Head of caudate nucleus (tissue), 42 donors: ENCODE measurements at places on chromosomes 4 and X.

DNA sequence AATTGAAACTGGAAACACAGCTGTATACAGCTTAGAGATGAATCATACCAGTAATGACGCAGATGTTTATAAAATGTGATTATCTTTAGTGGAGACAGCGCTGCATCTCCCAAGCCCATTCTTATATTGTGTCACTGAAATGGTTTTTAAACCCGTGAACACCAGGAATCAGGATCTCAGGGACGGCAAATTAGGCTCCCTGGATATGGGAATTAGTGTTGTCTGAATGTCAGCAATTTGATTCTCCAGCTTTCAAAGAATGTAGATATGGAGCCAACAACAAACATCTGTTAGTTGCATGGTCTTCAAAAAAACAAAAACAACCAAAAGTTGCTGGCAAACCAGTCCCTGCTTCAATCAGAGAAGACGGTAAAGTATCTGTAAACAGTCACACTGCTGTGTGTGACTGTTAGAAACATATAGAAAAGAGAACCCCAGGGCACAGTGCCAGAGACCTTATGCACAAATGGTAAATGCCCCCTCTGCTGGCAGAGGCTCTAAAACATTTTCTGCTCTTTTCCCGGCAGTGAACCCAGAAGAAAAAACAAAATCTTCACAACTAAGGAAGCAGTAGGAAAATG is 351.9 kb upstream of the FTHL17 start:
- peak; percentile 22 for DNase-seq

DNA sequence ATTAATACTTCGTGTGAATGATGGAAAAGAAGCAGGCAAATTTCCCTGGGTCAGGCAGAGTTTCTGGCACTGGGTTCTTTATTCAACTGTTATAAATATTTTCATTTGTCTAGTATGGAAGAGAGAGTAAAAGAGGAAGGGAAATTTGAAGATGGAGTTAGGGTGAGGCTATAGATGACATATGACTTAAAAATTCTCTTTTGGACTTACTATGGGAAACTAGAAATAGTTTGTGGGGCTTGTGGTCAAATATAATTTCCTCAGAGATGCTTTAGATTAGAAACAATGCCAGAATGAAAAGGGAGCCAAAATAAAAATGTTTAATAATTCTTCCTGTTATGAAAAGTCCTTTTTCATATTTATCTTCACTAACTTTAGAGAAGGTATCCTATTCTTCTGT is 103.2 kb downstream of the GC start:
- no peak for DNase-seq

GRCh38 chr4:5041699-5042098 is 9.6 kb upstream of the STK32B start:
- no peak for DNase-seq

DNA sequence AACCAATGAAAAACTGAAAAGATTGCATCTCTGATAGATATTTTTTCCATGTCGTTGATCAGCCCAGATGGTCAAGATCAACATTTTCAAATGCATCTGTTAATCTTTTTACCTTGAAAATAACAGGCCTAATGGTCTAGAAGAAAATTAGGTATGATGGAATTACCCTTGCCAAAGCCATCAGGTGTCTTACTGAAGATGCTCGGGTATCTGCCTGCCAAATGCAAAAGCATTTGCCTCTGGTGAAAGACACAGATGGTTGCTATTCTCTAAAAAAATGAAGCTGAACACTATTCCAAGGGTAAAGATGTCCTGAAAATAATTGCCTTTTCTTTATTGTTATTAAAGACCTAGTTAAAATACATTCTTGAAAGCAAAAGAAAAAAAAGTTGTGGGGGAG is 126.0 kb downstream of the FNIP2 start:
- DNase-seq: no peak

- no peak for DNase-seq
These were observed 8.7 kb downstream of the RXFP1 start for GRCh38 chr4:158530381-158530780.

DNA sequence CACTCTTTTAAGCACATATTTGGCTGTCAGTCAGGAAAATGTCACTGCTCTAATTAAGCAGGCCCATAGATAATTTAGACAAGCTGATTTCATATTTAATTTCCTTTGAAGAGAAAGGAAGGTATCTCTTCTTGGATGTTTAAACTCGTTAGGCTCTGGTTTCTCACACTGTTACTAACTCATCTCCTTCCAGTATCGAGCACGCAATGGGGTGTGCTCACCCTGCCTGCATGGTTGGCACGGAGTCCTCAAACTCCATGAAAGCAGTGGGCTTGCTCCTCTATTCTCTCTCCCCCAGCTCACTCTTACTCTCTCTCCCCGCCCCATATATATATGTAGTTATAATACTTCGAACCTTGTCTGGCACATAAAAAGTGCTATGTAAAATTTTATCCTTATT is 76.9 kb downstream of the EGF start:
- no peak for DNase-seq

DNA sequence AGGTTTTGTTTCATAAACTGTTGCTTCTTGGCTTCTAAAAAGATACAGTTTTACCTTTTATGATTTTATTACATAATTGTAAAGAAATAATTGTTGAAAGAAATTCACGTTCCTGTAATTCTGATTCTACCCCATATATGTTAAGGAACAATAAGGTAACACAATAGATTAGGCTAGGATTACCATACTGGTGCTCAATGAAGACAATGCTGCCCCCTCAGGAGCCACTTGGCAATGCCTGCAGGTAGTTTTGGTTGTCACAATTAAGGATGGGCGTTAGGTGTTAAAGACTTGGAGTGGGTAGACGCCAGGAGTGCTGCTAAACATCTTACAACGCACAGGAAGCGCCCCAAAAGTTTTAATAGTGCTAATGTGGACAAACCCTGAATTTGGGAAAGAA is 133.2 kb downstream of the NLGN4X start:
- DNase-seq: no peak

DNA sequence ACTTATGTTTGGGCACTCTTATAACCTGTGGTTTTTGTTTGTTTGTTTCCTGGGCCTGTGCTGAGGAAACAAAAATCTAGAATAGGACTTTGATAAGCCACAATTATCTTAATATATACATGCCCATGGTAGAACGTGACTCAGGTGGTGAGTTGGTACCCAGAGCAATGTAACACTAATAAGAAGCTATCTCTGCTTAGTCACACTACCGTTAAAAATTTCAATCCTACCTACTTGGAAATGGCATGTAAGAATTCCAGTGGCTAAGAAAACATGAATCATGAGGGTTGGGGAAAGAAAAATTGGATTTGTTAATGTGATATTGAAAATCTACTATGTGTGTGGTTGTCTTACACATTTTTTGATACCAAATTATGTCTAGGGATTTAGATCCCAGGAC is 30.5 kb upstream of the ADGRG2 start:
- DNase-seq: no peak

- DNase-seq: no peak
These were observed 228.2 kb downstream of the PCDH10 start for GRCh38 chr4:133377286-133377685.

DNA sequence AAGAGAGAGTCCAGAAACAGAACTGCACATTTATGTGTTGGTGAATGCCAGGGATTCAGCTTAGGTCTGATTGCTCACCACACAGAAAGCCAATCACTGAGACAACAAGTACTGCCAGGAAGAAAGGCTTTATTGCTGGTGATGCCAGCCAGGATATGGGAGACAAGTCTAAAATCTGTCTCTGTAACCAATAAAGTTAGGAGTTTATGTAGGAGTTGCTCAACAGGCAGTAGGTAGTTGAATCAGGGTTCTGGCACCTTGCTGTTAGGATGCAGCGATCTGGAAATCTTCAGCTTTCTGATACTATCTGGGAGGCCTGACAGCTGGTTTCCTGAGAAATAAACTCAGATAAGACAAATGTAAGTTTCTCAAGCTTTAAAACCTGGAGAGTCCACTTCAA is 120.2 kb upstream of the ENPP6 start:
- no peak for DNase-seq

GRCh38 chr4:186203406-186203805 is 12.0 kb downstream of the CYP4V2 start:
- DNase-seq: peak; percentile 44

- DNase-seq: no peak
These were observed 75.4 kb downstream of the AR start for GRCh38 chrX:67619253-67619652.

DNA sequence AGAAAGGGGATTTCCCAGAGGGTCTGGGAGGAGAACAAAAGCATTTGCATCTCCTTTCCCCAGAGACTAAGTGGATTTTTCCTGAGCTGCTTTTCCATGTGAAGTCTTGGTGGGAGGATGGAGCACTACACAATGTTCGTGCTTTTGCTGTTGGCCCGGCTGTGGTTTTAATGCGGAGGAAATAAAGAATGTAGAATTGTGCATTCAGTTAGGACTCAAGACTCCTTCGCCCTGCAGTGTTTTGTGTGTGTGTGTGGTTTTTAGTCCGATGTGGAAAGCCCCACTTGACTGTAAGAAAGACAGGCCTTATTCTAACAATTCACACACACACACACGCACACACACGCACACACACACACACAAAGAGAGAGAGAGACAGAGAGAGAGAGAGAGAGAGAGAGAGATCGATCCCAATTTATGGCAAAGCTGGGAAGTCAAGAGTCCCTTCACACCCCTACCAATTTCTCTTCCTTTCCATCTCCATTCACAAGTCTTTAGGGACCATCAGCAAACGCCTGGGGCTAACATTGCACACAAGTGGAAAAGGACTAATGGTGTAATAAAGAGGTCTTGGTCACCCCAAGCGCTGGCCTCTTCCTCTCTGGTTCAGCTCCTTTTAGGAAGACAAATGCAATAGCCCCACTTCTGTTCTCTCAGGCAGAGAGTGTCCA is 44.2 kb downstream of the CLDN34 start:
- DNase-seq: no peak

GRCh38 chr4:6009452-6009851 is 8.8 kb downstream of the C4orf50 start:
- DNase-seq: no peak

DNA sequence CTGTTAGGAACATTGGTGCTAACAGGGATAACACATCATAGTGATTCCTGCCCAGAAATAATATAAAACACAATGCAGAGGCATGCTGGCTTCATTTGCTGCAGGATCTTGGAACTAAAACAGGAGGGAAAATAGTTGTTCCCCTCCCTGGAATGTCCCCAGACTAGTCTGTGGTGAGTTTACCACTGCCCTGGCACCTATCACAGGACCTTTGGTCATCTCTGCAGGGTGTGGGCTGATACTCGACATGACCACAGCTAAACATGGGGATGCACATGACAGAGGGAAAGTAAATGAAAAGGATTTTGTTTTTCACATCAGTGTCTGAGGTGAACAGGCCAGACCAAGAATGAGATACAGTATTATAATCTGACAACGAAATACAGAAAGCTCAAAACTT is 160.2 kb upstream of the DKK2 start:
- DNase-seq: no peak

DNA sequence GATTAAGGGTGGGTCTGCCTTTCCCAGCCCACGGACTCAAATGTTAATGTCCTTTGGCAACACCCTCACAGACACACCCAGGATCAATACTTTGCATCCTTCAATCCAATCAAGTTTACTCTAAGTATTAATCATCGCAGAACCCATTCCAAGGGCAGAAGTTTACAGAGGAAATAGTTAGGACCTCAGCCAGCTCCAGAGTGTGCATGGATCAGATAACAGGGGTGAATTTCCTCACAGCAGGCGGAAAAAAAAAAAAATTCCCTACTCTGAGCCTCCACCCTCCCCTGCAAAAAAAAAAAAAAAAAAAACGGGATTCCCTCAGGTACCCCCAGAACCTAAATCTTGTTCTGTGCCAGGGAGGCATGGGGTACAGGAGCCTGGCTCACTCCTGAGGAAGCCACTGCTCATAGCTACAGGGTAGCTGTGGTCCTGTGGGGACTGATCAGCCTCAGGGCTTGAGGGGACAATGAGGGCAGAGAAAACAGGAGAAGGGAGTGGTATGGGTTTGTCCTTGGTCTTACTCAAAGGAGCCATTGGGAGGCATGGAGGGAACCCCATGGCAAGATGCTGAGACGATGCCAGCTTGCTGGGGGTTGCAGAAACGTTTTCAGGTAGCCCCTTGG is 113.0 kb downstream of the DHRSX start:
- no peak for DNase-seq

DNA sequence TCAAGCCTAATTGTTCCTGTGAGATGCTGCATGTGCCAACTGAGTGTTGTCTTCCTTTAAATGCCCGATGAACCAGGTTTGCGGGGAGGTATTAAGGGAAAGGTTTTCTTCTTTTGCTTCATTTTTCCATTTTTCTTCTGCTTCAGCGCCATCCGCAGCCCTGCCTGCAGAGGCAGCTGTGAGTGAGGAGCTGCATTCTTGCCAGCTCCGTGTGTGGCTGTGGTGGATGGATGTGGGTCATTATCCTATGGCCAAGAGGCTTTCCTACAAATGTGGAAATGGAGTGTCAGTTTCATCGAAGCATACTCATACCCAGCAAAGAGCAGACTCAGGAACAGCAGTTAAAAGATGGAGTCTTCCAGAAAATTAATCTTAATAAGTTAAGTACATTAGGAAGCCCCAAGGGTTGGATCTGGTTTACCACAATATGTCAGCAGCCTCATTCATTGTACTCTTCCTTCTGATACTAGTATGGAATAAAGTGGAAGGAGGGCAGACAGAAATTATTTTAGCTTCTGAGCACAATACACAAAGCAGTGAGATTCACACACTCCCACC is 37.6 kb downstream of the TNIP3 start:
- no peak for DNase-seq

GRCh38 chr4:18057821-18058533 is 36.4 kb upstream of the LCORL start:
- no peak for DNase-seq

GRCh38 chrX:12972243-12972642 is 2.7 kb upstream of the TMSB4X start:
- no peak for DNase-seq

DNA sequence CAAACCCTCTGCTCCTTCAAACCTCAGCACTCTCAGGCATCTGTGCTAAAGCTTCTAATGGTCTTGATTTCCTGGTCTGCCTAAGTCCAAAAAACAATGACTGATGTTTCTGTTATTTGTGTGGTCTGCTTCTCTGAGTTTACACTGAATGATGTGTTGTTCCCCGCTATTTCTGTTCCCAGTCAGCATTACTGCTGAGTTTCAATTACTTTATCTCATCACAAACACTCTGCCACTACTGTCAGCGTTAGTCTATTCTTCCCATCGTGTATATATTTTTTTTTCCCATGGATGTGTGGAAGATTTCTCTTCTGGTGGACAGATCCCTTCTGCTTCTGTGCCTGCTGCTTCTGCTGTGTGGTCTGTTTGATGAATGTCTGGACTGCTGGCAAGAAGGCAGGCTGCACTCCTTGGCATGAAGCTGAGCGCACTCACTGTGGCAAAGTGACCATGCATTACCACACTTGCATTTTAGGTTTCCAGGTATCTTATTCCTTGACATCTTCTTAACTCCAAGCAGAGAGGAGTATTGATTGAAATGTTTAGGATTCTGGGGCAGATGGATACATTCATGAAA is 106.9 kb upstream of the PAQR3 start:
- DNase-seq: no peak

GRCh38 chr4:26884486-26884988 is 23.9 kb downstream of the STIM2 start:
- no peak for DNase-seq

GRCh38 chr4:20698382-20698781 is 1.9 kb upstream of the PACRGL start:
- DNase-seq: peak; percentile 49
